LHCN-M2 (cell line): ENCODE measurements at places on chromosomes 5 and 9. TPM values are rescaled to one million over a fixed set of nuclear protein-coding genes. Genes with fewer than 3 reads are reported as not detected.
A peak's percentile ranks its signal among the peaks of the same experiment; 100 is the strongest.

RELL2 gene
- total RNA-seq, result 5.2 and 7.0 TPM in 2 replicates

- no peak for DNase-seq
Measured at GRCh38 chr5:81192373-81192750, 40.8 kb upstream of the CKMT2 start.

SLC36A3 gene
- not detected in 2 replicates for total RNA-seq

DNA sequence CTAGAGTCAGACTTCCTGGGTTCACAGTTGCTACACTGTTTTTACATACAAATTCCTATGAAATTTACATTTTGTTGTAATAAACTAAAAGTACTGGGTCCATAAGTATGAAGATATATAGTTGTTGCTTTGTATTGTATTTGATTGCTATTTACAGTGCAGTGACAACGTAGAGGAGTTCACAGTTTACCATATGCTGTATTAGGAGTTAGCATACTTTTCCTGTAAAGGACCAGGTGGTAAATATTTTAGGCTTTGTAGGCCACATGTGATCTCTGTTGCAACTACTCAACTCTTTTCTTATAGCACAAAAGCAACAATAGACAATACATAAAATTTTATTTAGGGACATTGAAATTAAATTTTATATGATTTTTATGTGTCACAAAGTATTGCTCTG is 18.0 kb downstream of the PAM start:
- no peak for DNase-seq

NR4A3 gene
- 0.06 and 0.19 TPM in 2 replicates for total RNA-seq

DNA sequence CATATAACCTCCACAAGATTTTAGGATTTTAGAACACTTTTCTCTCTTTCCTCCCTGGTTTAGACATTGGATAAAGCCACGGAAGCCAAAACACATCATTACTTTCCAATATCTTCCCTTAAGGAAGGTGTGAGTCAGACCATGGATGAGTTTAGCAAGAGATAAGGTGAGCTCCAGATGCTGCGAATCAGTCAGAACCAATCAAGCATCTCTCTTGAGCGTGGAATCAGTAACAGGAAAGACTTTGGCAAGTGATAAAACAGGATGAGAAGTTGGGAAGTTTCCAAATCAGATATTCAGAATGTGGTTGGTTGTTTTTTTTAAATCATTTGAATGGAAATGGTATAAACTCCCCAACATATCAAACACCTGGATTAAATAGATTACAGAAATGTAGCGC is 397.8 kb downstream of the EFNA5 start:
- no peak for DNase-seq

HTR4 gene
- 0.26 TPM in 1 of 2 replicates, not detected in the other for total RNA-seq

BTNL8 gene
- total RNA-seq, result not detected in 2 replicates

LRSAM1 gene
- total RNA-seq, result 7.4 and 7.9 TPM in 2 replicates

GRCh38 chr5:34608859-34609648 is 47.1 kb upstream of the RAI14 start:
- peak; percentile 91 for DNase-seq

FKTN gene
- 67.2 and 132 TPM in 2 replicates for total RNA-seq

CCDC192 gene
- not detected in 2 replicates for total RNA-seq

DNA sequence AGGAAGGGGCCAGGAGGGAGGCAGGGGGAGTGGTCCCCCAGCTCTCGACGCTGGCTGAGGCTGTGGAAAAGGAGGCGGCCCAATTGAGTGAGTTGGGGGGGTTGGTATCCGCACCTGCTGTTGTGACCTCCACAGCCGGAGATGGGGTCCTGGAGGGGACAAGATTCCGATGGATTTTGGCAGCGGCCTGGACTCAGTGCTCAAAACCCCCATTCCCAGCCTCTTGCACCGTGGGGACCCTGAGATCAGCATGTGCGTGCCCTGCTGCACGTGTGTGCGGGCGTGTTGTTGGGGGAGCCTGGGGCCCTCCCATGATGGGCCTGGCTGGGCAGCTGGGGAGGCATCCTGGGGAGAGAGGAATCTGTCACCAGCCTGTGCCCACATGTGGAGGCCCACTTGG is 15.0 kb downstream of the CNTFR start:
- no peak for DNase-seq

DNA sequence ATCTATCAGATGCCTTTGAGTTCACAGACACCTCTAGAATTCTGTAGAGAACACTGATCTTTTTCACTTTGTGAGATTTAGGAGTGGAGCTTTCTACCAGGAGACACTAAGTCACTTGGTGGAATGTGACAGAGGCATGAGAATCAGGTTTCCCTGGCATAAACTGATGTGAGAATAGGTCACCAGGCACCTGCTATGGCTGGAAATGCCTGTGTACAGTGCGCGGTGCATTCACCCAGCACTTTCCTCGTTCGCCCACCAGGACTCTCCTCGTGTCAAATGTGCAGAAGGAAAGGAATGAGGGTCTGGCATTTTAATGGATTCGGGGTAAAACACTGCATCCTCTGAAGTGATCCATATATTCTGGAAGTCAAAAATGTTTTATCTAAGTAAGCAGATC is 281.8 kb upstream of the TUT7 start:
- DNase-seq, result no peak

DNA sequence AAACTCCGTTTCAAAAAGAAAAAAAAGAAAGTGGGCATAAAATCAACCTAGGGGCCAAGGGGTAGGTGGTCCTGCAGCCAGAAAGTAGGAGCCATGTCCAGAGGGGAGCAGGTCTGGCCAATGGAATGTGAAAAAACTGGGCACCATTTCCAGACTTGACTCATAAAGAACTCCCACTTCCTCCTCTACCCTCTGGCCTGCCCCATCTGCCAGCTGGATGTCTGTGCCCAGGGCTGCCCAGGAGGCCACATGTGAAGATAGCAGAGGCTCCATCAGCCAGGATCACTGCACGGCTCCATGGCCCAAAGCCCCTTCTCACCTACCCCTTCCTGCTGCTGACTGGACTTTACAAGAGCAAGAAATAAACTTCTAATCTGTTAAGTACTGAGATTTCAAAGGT is 42.1 kb upstream of the EEIG1 start:
- DNase-seq, result no peak

DNA sequence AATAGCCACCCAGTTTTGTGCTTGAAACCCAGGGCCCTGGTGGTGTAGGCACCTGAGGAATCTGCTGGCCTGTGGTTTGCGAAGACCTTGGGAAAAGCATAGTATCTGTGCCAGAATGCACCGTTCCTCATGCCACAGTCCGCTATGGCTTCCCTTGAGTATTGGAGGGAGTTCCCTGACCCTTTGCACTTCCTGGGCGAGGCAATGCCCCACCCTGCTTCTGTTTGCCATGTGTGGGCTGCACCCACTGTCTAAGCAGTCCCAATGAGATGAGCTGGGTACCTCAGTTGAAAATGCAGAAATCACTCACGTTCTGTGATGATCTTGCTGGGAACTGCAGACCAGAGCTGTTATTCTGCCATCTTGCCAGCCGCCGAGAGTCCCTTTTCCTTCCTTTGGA is 483.5 kb downstream of the AGTPBP1 start:
- no peak for DNase-seq

DNA sequence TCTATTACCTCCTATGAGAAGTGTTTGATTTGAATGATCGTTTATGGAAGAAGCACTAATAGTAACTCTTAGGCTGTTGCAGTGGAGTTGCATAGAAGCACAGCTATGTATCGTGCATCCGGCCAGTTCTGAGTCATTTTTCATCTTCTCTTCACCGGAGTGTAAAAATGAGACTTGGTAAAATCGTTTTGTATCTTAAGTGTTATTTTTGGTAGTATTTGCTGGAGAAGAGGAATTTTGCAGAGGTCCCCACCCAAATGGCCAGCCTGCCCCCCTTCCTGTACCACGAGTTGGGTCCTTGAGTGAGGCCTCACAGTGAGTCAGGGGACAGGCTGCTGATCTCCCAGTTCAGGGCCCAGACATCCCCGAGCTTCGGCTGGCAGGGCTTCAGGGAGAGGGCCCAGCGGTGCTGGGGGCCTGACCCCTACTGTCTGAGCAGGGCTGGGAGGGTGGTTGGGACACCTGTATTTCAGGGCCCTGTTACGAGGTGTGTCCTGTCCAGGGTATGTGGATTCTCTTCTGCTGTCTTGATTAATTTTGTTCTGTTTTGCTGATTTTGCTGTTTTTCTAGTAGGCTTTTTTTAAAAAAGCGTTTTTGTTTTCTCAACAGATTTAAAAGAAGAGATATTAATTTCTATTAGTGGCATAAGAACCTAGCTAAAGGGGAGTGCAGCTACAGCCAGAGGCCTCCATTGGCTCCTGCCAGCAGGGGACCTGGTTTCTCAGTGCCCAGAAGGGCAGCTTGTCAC is 210.8 kb downstream of the TRIO start:
- peak; percentile 34 for DNase-seq

CHSY3 gene
- total RNA-seq, result 7.6 and 9.9 TPM in 2 replicates

- DNase-seq, result no peak
Measured at GRCh38 chr5:139273322-139273571, 20.3 kb upstream of the MATR3 start.

GRCh38 chr5:71882826-71883741 is 164.0 kb downstream of the CARTPT start:
- DNase-seq, result no peak

GRCh38 chr9:78032730-78033457 is 1.3 kb upstream of the GNAQ start:
- DNase-seq, result no peak

DNA sequence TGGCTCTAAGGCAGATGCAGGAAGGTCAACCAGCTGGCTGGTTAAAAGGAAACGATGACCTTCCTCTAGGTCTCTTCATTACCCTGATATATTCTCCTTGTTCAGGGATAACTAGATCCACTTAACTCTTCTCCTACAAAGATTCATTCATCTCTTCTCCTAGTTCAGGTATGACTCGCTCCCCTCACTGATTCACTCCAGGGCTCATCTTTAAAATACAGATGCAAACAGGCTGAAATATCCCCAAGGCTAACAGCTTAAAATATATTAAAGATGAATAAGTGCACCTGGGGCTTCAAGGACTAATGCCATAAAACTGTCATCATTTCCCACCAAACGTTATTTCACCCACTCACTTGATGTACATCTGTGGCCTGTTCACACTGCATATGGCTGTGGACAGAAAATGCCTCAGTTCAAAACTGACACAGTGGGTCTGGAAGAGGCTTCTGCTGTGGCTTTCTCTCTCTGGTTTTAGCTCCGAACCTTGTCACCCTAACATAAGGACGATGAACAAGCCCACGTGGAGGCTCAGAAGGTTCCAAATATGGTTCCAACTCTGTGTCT is 366.9 kb downstream of the DEPDC1B start:
- DNase-seq, result peak; percentile 3

PCDHGA9 gene
- 0.64 and 0.75 TPM in 2 replicates for total RNA-seq
